Stimulated activated CD4-positive, alpha-beta T cell treated with anti-CD3 and anti-CD28 coated beads, Interleukin-2, amount 100 ng/mL, for 24 hours (primary cell): ENCODE measurements at places on chromosomes 6 and 20.

GRCh38 chr6:72140795-72141194, 254.4 kb downstream of the RIMS1 start:
- no peak for DNase-seq

DNA sequence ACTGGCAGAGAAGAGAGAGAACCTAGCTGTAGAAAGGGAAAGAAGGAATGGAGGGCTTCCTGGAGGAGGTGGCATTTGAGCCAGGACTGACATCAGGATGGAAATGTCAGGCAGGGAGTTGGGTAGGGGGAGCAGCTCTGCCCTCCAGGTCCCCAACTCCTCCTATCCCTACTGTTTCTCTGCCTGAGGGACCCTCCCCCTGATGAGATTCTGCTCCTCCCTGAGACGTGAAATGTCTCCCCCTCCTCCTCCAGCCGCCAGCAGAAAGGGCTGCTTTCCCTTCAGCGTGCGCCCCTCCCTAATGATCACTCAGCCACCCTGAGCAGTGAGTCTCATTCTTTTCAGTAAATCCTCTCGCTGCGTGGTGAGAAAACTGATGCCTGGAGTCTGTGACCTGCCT, 40.6 kb downstream of the HLA-DPB1 start:
- DNase-seq = no peak

GRCh38 chr6:43037197-43037596, 15.8 kb downstream of the RRP36 start:
- DNase-seq = no peak

- no peak for DNase-seq
Measured at GRCh38 chr6:140970485-140970884, 1162.2 kb upstream of the GJE1 start.

- no peak for DNase-seq
Measured at GRCh38 chr6:37862992-37863391, 43.5 kb downstream of the ZFAND3 start.

GRCh38 chr6:125764121-125764671, 14.8 kb downstream of the HEY2 start:
- no peak for DNase-seq

DNA sequence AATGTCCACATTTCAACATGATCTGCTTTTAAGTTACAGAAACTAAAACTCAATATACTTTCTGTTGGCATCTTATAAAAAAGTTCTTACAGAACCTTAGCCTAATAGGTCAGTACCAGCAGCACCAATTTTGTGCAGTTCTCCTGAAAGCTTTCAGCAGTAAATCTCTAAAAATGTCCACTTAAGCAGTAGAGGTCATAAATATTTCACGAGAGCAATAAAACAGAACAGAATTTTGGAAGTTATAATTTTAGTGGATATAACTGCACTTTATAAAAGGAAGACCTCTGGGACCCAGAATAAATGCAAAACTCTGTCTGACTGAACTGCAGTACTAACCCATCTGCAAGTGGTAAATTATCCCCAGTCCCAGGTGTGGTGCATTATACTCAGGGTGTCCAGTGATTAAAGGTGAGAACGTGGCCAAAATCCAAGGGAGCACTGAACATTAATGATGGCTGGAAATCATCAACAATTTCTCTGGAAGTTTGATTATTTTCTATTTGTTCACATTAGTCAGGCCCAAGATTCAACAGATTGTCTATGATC, 172.6 kb upstream of the RSPO3 start:
- DNase-seq = no peak

- no peak for DNase-seq
Measured at GRCh38 chr6:154909821-154910220, 85.3 kb upstream of the TIAM2 start.

- DNase-seq = no peak
Measured at GRCh38 chr6:170284866-170285469, 5.9 kb downstream of the DLL1 start.
